AG10803 (cell line): ENCODE measurements at places on chromosomes 1 and 21.

GRCh38 chr1:198205016-198205684 is 48.4 kb downstream of the NEK7 start:
- no peak for DNase-seq

DNA sequence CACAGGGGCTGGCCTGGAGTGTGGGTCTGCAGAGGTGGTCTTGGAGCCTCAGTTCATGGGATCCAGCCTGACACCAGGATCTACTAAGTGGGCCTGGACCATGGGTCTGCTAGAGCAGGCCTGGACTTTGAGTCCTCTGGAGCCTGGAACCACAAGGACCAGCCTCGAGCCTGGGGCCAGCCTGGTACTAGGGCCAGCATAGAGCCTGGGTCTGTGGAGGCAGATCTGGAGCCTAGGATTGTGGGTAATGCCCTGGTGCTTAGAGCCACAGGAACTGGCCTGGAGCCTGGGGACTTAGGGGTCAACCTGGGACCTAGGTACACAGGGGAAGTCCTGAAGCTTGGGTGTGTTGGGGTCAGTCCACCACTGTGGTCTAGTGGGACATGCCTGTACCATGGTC is 12.7 kb downstream of the LORICRIN start:
- DNase-seq, result no peak

DNA sequence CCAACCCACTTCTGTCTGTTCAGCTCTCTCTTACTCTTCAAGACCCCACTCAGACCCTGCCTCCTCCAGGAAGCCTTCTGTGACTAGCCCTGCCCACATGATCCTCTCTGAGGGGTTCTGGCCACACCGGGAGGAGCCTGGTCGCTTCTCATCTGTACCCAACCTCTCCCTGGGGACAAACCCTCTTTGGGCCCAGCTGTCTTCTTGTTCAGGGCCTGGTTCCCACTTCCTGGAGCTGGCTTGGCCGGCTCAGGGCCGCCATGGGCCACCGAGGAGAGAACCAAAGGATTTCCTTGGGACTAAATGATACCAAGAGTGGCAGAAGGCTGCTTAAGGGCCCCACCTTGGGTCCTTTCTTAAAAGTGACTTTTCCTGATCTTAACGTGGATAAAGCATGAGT is 124.7 kb upstream of the ZBTB40 start:
- DNase-seq, result no peak

GRCh38 chr1:15354580-15354965 is 55.1 kb upstream of the EFHD2 start:
- peak; percentile 41 for DNase-seq

- peak; percentile 38 for DNase-seq
Measured at GRCh38 chr1:9784508-9785133, 39.1 kb downstream of the CLSTN1 start.

- DNase-seq, result no peak
Measured at GRCh38 chr1:89959719-89960118, 35.2 kb upstream of the ZNF326 start.

DNA sequence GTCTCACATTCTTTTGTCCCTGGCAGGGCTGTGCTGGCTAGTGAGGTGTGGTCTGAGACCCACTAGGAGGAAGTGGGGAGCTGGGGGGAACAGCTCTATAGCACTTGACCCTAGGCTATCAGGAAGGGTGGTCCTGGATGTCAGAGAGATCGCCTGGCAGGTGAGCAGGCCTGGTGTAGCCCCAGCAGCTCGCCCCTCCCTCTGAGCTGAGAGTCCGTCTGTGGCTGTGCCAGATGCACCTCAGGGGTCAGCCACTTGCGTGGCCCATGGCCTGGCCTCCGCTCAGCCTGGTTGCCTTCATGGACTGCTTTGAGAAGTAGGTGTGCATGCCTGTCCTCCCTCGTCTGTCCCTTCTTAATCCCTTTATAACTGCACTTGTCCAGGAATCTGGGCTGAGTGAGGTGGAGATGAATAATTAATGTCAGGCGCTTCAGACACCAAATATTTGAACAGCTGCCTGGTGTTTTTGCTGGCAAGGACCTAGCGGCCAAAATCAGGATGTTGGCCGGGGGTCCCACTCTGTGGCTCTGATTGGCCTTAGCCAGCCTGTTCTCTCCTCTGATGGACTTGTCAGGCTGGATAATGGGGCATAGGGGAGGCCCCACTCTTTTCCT is 30.5 kb downstream of the TMEM53 start:
- DNase-seq, result no peak

GRCh38 chr1:114224196-114224907 is 70.7 kb upstream of the SYT6 start:
- peak; percentile 20 for DNase-seq

- DNase-seq, result no peak
Measured at GRCh38 chr1:67493148-67493547, 62.9 kb upstream of the SERBP1 start.
